ENCODE measurements at places on chromosomes 2 and 18.

GRCh38 chr18:46678041-46678440 lies 21.0 kb upstream of the LOXHD1 start:
- no peak for DNase-seq

- peak; percentile 95 for DNase-seq
These were observed 294.1 kb downstream of the ALK start for GRCh38 chr2:29627279-29627711.

DNA sequence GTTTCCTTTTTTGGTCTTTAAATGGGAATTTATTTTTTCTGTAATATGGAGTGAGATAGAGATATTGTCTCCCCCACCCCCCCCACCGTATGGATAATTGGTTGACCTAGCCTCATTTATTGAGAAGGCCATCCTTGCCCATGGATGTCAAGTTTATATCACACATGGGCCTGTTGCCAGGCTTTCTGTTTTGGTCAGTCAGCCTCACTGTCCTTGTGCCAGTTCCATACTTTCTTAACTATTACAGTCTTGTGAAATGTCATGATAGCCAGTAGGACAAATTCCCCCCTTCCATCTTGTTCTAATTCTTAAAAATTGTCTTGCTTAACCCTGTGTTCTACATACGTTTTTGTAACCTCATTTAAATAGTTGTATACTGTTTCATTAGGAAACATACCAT lies 12.5 kb downstream of the BABAM2 start:
- DNase-seq, result no peak

DNA sequence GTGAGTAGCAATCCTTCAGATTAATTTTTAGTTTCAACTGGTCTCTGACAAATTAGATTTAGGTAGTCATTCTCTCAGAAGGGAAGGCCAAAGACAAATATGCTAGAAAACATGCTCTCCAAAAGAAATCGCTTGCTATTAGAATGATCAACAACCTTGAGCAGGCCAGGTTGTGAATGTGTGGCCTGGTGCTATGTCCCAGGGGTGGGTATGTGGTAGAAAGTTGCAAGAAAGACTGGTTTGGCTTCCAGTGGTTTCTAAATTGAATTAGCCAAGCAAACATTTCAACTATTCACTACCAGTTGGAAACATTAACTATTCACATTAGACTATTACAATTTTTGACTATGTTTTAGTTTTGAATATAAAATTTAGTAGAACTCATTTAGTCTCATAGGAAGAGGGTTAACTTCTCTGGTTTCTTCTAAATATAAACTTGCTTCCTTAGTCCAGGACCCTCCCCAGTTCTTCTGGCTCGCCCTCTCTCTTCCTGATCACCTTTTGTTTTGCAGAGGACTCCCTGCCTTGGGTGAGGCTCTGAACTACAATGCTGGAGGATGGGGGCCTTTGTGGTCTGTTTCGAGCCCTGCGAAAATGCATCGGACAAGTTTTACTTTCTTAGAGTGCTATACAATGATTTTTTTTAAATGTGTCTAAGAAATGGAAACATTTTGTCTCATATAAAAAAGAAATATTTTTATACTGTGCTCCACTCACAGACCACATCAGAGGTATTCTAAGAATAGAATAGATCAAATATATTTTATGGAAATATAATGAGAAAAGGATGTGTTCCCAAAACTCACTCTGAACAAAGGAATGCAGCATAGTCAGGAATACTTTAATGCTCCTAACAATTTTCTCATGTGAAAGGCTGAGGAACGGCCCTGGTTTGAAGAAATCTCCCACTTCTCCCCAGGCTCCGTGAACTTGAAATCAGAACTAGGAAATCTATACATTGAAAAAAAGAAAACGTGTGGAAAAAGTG lies 375.0 kb upstream of the ZEB2 start:
- peak; percentile 51 for DNase-seq

DNA sequence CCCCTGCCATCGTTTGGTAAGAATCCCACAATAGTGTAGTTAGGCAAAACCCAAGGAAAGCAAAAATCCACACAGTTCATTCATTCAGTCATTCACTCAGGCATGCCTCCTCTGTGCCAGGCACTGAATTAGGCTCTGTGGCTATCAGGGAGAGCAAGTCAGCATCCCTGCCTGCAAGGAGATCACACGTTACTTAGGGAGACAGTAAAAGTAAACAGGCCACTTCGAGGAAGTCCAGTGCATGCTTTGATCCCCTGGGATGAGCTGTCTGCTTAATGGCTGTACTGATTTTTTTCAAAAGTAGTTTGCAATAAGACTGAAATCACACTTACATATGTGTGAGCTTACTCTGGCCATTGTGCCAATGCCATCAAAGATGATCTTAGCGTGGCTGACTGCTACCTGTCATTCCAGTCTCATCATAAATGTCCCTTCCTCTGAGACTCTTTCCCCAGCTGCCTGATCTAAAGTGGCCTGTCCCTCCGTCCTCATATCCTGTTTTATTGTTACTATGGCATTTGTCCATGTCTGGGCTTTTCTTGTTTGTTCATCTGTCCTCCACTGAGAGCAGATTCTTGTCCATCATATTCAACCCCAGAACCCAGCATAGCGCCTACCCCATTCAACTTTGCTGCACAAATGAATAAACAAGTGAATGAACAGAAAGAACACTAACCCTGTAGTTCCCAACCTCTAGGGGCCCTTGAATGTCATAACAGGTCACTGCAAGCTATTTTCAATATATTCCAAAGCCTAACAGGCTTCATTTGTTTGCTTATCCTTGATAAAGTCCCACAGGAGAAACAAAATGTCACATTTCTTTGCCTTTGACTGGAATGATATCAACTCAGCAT lies 84.1 kb downstream of the GALNT14 start:
- no peak for DNase-seq

DNA sequence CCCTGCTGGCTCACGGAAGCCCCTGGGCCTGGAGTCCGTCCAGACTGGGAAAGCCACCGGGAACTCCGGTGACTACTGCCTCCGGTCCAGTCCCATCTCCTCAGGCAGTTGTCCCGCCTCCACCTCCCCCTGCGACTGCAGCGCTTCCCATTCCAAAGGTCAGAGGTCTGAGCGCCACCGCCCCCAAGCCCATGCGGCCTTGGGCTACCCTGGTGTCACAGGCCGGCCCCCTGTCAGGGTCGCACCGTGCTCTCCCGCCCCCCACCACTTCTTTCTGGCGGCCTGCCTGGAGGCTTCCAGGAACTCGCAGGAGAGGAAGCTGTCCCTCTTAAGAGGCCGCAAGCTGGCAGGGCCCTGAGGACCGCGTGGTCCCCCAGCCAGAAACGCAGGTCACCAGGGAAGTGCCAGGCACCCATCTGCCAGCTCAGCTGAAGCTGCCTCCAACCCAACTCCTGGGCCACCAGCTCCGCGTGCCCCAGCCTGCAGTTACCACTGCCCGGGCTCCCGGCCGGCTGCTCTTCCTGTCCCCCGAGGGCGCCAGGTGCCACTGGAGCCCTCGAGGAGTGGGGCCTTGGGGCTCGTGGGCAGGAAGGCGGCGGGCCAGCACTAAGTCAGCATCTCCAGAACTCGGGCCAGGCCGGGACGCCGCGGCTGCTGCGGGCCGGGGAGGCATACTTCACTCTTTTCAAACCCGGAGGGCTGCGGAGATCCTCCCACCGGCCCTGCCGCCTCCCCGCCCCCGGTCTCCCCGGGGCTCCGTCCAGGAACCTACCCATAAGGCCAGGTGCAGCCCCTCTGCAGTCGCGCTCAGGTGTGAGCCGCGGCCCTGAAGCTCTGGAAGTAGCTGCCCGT lies 83.3 kb upstream of the POMC start:
- DNase-seq, result peak; percentile 41

GRCh38 chr2:73451263-73451972 lies 65.8 kb downstream of the ALMS1 start:
- no peak for DNase-seq

GRCh38 chr2:162824304-162824703 lies 14.3 kb downstream of the KCNH7 start:
- no peak for DNase-seq

GRCh38 chr18:3449512-3450011 lies 410 bp upstream of the TGIF1 start:
- peak; percentile 92 for DNase-seq

- peak; percentile 65 for DNase-seq
These were observed 5.4 kb upstream of the KCNE4 start for GRCh38 chr2:223046470-223047040.

GRCh38 chr2:58429014-58429875 lies 188.1 kb upstream of the FANCL start:
- no peak for DNase-seq

GRCh38 chr2:74747411-74748080 lies 86.4 kb upstream of the HK2 start:
- DNase-seq, result peak; percentile 70

GRCh38 chr2:219284501-219285372 lies 5.6 kb downstream of the DNAJB2 start:
- no peak for DNase-seq

- DNase-seq, result no peak
These were observed 36.3 kb upstream of the ACVR2A start for GRCh38 chr2:147808520-147808919.

DNA sequence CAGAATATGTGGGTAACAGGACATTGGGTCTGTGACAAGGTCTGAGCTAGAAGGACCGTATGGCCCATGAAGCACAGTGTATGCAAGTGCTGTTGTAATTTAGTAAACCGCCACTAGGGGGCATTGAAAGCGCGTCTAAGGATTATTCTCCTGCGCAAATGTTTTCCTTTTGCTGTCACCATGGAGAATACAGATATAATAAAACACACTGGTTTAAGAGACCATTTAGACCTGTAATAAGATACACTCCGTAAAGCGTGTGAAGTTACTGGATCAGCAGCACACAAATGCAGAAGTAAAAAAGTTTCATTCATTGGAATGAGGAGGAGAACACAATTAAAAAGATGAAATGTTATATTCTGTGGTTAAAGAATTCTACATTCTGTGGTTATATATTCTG lies 272.4 kb downstream of the AGAP1 start:
- DNase-seq, result peak; percentile 78

DNA sequence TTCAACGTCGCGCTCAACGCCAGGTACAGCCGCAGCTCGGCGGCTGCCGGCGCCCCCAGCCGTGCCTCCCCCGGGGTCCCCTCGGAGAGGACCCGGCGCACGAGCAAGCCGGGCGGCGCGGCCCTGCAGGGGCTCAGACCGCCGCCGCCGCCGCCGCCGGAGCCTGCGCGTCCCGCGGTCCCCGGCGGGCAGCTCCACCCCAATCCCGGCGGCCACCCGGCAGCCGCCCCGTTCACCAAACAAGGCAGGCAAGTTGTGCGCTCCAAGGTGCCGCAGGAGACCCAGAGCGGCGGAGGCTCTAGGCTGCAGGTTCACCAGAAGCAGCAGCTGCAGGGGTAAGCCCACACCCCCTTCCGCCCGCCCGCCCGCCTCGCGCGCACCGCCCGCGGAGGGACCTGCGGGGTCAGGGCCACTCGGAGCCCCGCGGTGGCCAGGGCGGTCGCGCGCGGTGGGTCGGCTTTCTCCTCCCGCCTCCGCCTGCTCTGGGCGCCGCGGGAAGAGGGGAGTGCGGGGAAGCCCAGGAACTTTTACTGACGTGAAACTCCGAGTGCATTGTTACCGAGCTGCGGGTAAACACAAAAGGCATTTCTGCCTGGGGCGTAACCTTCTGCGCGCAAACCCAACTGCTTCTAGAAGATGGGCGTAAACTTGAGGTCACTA lies 861 bp downstream of the LTBP1 start:
- DNase-seq, result peak; percentile 24

- DNase-seq, result no peak
These were observed 156.2 kb downstream of the DTNA start for GRCh38 chr18:34866310-34866709.

DNA sequence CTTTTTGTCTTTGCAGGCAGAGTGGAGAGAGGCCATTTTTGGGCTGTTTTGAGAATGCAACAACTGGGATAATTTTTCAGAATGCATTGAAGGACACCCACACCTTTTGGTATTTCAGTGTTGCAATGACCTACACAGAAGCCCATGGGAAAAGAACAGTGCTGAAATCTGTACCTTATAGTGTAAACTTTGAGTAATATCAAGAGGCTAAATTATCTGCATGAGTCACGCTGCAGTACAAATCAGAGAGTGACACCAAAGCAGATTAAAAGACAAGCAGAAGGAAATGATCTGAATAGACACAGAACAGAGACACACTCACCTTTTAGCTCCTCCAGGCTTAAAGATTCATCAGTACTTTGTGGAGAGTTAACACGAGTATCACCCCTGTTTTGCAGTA lies 265.3 kb downstream of the PAX3 start:
- no peak for DNase-seq

- peak; percentile 96 for DNase-seq
These were observed 121.7 kb upstream of the GLI2 start for GRCh38 chr2:120613742-120614571.

DNA sequence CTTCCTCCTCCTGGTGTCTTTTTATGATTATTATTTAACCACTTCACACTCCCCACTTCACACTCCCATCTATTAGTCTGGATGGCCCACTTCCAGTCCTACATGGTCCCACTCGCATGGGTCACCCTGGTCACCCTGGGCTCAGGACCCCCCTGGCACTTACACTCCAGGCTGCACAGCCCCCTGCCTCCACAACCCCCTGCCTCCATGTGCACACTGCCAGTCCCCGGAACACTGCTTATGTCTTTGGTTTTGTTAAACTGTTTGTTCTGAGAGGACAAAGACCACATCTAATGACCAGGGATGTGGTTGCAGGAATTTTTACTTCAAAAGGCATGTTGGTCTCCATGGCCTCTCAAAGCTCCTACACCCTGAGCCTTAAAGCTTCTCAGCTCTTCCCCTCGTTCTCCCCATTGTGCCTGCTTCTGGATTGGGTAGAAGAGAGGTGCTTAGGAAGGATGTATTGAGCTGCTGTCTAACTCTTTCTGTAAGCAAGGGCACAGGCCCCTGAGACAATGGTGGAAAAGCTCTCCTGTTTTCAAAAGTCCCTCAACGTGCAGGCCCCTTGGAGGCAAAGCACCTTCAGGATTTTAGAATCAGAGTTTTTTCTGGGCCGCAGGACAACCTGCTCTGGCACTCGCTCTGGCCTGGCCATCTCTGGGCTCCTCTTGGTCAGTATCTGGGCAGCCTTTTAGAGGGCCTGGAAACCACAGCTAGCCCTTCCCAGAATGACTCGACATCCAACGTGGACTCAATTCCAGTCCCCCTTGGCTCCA lies 150.0 kb upstream of the HAAO start:
- no peak for DNase-seq

- peak; percentile 52 for DNase-seq
These were observed 3.4 kb downstream of the MAP4K3 start for GRCh38 chr2:39433586-39434195.

- DNase-seq, result peak; percentile 20
These were observed 144.7 kb upstream of the COPS8 start for GRCh38 chr2:236940916-236941520.

GRCh38 chr2:44949329-44950151 lies 8.0 kb downstream of the SIX3 start:
- no peak for DNase-seq

DNA sequence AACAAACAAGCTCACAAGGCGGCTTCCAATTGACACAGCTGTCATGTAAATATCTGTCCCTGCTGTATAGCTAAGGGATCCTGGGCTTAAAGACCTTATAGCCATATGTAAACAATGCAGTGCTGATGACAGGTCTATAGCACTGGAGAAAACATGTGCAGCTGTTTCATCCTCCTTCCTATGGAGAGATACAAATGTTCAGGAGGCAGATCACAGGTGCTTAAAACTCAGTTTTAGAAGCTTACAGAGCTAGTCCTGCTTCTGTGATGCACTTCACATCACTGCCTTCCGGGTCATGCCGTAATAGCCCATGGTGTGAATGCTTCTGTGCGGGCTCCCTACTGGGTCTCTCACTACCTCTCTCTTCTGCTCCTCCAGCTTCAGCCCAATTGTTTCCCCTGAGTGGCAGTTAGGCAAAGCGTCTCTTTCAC lies 262.4 kb upstream of the CHST9 start:
- DNase-seq, result no peak
